ENCODE measurements at places on chromosomes 2 and 18.

GRCh38 chr2:125280265-125280664 lies 1255.2 kb downstream of the CNTNAP5 start:
- H3K4me1 ChIP-seq = no peaks in the 10 kb centered on the region
- H3K27ac ChIP-seq = no peak overlapping the region
- no peaks in the 10 kb centered on the region for H3K36me3 ChIP-seq
- no peaks in the 10 kb centered on the region for H3K27me3 ChIP-seq
- DNase-seq = no peak

- no peaks in the 10 kb centered on the region for H3K4me1 ChIP-seq
- no peak overlapping the region for H3K4me3 ChIP-seq
- DNase-seq = no peak
- H3K36me3 ChIP-seq = no peaks in the 10 kb centered on the region
- no peak overlapping the region for H3K27ac ChIP-seq
- no peaks in the 10 kb centered on the region for H3K27me3 ChIP-seq
Measured at GRCh38 chr2:207487650-207488311, 42.0 kb upstream of the CREB1 start.

DNA sequence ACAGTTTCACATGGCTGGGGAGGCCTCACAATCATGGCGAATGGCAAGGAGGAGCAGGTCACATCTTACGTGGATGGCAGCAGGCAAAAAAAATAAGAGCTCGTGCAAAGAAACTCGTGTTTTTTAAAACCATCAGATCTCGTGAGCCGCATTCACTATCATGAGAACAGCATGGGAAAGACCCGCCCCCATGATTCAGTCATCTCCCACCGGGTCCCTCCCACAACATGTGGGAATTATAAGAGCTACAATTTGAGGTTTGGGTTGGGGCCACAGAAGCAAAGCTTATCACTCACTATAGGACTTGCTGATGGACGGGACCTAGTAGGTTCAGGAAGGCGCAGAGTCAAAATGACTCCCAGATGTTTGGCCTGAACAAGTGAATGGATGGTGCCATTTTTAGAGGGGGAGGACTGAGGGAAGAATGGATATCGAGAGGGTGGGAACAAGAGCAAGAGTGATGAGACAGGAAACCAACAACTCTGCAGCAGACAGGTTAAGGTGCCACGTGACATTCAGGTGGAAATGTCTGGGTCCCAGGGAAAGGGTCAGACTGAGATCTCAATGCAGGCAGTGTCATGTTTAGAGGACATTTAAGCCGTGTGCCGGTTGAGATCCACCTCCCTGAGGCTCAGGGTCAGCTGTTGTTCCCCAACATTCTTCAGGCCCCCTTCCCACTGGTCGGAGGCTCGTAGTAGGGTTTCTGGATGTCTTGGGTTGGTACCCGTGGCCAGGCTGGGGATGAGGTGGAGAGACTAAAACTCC lies 85.7 kb downstream of the MYCN start:
- H3K36me3 ChIP-seq = no peaks in the 10 kb centered on the region
- DNase-seq = no peak
- peaks cover 4% of the 10 kb centered on the region for H3K4me1 ChIP-seq
- H3K27ac ChIP-seq = no peak overlapping the region

GRCh38 chr2:104858006-104858978 lies 4.4 kb downstream of the POU3F3 start:
- H3K27me3 ChIP-seq = peaks cover 86% of the 10 kb centered on the region
- H3K27ac ChIP-seq = no peak overlapping the region
- H3K4me1 ChIP-seq = peaks cover 9% of the 10 kb centered on the region
- H3K4me3 ChIP-seq = no peak overlapping the region
- DNase-seq = no peak
- H3K36me3 ChIP-seq = no peaks in the 10 kb centered on the region

DNA sequence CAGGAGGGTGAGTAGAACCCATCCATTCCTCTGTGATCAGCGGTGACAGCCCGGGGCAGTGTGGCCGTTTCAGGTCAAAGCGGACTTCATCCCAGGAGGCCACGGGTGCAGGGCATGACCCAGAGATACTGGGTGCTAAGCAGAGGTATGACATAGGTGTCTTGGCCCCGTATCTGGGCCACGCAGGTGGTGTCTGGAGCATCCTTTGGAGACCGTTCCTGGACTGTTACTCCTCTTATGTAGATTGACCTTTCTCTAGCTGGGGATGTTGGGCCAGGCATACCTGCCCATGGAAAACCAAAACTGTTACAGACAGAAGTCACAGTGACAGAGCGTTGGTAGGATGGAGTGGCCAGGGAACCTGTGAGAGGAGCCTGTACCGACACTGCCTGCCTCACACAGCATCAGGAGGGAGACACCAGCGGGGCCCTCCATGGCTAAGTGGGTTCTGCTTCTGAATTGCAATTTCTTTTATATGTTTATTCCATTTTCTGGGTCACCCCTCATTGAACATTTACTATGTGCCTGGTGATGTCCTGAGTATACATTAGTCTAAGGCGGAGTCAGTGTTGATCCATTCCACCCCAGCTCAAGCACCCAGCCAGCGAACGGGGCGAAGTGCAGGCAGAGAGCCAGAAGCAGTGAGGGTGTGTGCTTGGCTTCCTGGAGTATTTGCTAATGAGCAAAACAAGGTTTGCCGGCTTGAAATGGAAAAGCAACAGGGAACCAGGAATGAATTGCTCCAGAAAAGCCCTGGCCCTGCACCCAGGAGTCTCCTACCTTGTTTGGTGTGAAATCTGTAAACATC lies 141.7 kb downstream of the SH3RF3 start:
- H3K36me3 ChIP-seq = no peaks in the 10 kb centered on the region
- H3K27ac ChIP-seq = no peak overlapping the region
- H3K4me3 ChIP-seq = no peak overlapping the region
- DNase-seq = no peak
- H3K4me1 ChIP-seq = peaks cover 9% of the 10 kb centered on the region

- H3K27ac ChIP-seq = no peak overlapping the region
- no peak overlapping the region for H3K4me3 ChIP-seq
- DNase-seq = no peak
- H3K4me1 ChIP-seq = no peaks in the 10 kb centered on the region
- H3K27me3 ChIP-seq = no peaks in the 10 kb centered on the region
Measured at GRCh38 chr18:709771-710170, 2.7 kb downstream of the ENOSF1 start.

DNA sequence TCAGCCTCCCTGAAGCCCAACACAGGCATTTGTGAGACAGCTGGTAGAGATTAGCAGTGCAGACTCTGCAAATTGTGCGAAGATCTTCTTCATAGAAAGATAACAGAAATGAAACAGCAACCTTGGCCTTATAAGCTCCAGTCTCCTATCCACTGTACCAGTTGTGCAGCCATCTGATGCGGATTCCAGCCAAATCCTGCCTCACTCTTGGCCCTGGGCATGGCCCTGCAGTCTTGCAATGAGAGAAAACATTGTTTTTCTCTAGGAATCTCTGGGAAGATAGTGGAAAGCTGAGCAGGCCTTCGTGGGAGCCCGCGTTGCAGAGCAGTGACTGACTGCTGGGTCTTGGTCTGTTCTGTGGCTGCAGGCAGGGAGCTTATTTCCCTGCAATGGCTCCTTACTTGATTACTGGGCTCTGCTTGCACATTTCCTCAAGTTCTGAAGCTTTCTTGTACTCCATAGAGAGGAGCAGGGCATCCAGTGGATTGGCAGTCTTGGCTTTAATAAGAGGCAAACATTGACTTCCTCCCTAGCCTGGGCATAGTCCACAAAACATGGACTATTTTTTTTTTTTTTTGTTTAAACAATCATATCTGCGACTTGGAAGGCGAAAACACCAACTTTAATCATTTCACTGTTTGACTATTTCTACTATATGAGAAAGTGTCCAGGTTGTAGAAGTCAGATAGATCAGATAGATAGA lies 193.0 kb downstream of the ACTR3 start:
- no peak overlapping the region for H3K27ac ChIP-seq
- no peak for DNase-seq
- H3K4me3 ChIP-seq = no peak overlapping the region
- H3K27me3 ChIP-seq = no peaks in the 10 kb centered on the region
- no peaks in the 10 kb centered on the region for H3K4me1 ChIP-seq

- peaks cover 5% of the 10 kb centered on the region for H3K4me1 ChIP-seq
- no peak overlapping the region for H3K27ac ChIP-seq
- no peaks in the 10 kb centered on the region for H3K36me3 ChIP-seq
- H3K27me3 ChIP-seq = peaks cover 21% of the 10 kb centered on the region
Measured at GRCh38 chr2:20676353-20677215, 9.6 kb downstream of the GDF7 start.

DNA sequence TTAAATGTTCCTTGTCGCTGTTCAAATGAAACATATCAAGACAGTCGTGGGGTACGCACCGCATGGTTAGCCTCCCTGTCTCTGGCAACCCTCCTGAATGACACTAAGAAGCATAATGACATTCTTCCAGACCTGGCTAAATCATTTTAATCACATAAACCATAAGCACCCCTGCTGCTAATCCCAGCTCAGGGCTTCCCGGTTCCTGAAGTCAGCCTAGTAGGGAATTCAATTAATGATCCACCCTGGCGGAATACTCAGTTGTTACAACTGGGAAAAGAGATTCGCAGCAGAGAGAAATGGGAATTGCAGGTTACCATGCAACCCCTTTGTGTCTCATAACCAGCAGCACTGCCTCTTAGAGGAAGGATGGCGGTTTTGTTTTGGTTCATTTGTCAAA lies 200.8 kb upstream of the AGAP1 start:
- no peaks in the 10 kb centered on the region for H3K36me3 ChIP-seq
- H3K4me1 ChIP-seq = peaks cover 5% of the 10 kb centered on the region
- H3K27me3 ChIP-seq = no peaks in the 10 kb centered on the region
- no peak for DNase-seq

DNA sequence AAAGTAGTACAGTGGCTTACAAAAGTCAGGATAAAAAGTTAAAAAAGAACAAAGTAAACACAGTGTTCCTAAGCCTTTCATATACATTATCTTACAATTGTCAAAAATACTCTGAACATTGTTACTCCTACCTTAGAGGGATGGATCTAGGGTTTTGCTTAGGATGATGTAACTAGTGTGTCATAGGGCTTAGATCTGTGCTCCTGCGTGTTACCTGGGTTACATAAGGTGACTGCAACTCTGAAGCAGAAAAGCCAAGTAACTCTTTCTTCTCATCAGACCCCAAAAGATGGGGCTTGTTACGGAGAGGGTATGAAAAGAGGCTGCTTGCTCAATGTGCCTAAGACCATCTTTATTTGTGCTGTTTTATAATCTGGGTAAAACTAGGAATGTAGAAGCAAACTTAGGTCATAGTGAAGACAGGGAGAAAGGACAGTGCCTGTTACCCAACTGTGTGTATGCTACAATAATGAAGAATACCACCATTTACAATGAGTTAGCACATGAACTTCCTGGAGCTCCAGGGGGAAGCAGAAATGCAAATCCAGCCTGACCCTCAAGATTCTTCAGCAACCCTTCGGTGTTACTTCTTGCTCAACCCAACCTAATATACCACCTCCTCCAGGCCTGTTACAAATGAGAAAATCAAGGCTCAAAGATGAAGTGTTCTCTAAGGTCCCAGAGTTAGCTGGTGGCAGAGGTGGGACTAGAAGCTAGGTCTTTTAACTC lies 42.0 kb upstream of the STK17B start:
- no peaks in the 10 kb centered on the region for H3K27me3 ChIP-seq
- no peaks in the 10 kb centered on the region for H3K4me1 ChIP-seq
- no peak overlapping the region for H3K4me3 ChIP-seq
- no peak for DNase-seq

DNA sequence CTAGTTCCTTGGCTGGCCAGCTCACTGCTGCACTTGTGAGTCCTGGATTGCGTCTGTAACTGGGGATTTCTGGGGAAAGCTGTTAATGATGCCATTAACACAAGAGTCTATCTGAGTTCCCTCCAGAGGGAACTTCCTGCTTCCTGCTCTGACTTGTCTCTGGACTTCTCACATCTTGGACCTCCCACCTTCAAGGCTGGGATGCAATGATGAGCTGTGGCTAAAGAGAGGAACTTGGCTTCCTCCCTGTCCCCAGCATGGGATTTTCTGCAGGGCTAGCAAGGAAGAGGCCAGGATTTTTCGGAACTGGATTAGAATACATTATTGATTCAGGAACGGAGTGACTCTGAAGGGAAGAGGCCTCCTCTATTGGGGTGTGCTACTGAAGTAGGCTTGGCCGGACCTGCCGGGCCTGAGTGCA lies 155.5 kb downstream of the CLIP4 start:
- no peak overlapping the region for H3K4me3 ChIP-seq
- no peaks in the 10 kb centered on the region for H3K4me1 ChIP-seq
- no peaks in the 10 kb centered on the region for H3K36me3 ChIP-seq
- H3K27ac ChIP-seq = no peak overlapping the region

GRCh38 chr2:150681120-150681804 lies 193.8 kb upstream of the RND3 start:
- H3K4me3 ChIP-seq = no peak overlapping the region
- no peaks in the 10 kb centered on the region for H3K36me3 ChIP-seq
- H3K27ac ChIP-seq = no peak overlapping the region
- peaks cover 5% of the 10 kb centered on the region for H3K4me1 ChIP-seq

GRCh38 chr2:11004199-11004598 lies 92.5 kb downstream of the KCNF1 start:
- H3K27ac ChIP-seq = no peak overlapping the region
- H3K27me3 ChIP-seq = no peaks in the 10 kb centered on the region
- H3K36me3 ChIP-seq = no peaks in the 10 kb centered on the region
- H3K4me1 ChIP-seq = no peaks in the 10 kb centered on the region
- no peak overlapping the region for H3K4me3 ChIP-seq

DNA sequence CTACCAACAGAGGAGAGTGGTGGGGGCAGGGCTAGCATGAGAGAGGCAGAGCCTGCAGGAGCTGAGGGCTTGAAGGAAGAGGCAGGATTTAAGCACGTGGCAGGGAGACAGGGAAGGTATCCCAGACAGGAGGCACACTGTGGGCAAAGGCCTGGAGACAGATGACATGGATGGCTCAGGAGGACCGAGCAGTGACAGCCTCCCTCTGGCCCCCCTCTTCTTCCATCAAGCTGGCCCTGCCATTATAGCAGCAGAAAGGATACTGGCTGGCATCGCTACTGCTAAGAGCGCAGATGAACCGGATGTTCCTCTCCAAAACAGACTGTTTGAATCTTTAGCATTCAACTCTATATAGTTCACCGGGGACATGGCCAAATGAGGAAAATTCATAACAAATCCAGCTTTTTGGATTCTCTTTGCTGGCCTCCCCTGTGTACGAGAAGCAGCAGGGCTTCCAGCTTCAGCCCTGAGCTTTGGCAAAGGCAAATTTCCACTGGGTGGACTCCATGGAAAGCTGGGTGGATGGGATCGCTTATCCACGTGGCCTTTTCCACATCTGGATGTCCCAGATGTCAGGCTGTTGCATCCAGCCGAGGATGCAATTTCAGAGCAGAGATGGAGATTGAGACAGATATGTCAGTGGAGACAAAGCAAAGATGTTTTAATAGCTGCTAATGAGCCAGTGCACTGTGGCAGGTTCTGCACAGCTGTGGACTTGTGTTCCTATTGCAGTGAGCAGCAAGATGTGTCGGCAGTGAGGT lies 36.2 kb downstream of the CAPN13 start:
- no peak for DNase-seq
- no peaks in the 10 kb centered on the region for H3K27me3 ChIP-seq
- H3K27ac ChIP-seq = no peak overlapping the region
- no peaks in the 10 kb centered on the region for H3K36me3 ChIP-seq

GRCh38 chr2:202950592-202950991 lies 38.5 kb downstream of the CARF start:
- no peak overlapping the region for H3K27ac ChIP-seq
- DNase-seq = no peak
- no peak overlapping the region for H3K4me3 ChIP-seq
- no peaks in the 10 kb centered on the region for H3K27me3 ChIP-seq
- no peaks in the 10 kb centered on the region for H3K4me1 ChIP-seq
- no peaks in the 10 kb centered on the region for H3K36me3 ChIP-seq

Data from H1 (cell line).